ENCODE measurements at places on chromosomes 6 and 20. TPM values are rescaled to one million over a fixed set of nuclear protein-coding genes. Genes with fewer than 3 reads are reported as not detected.

- H3K27ac ChIP-seq: peak overlapping the region; percentile 76
- H3K27me3 ChIP-seq: peaks cover 29% of the 10 kb centered on the region
- no peaks in the 10 kb centered on the region for H3K36me3 ChIP-seq
- H3K4me1 ChIP-seq: peaks cover 6% of the 10 kb centered on the region
- peak; percentile 16 for DNase-seq
Measured at GRCh38 chr6:131948692-131949619, 2.2 kb downstream of the CCN2 start.

- no peak overlapping the region for H3K4me3 ChIP-seq
- no peaks in the 10 kb centered on the region for H3K4me1 ChIP-seq
- H3K27me3 ChIP-seq: no peaks in the 10 kb centered on the region
- no peaks in the 10 kb centered on the region for H3K36me3 ChIP-seq
- H3K27ac ChIP-seq: no peak overlapping the region
Measured at GRCh38 chr6:32203426-32204267, 11.2 kb upstream of the GPSM3 start.

- H3K27ac ChIP-seq: no peak overlapping the region
- no peaks in the 10 kb centered on the region for H3K27me3 ChIP-seq
- peaks cover 32% of the 10 kb centered on the region for H3K4me1 ChIP-seq
- no peaks in the 10 kb centered on the region for H3K36me3 ChIP-seq
- H3K4me3 ChIP-seq: no peak overlapping the region
- DNase-seq: no peak
Measured at GRCh38 chr6:6697620-6698019, 109.1 kb downstream of the LY86 start.

- no peak overlapping the region for H3K4me3 ChIP-seq
- no peaks in the 10 kb centered on the region for H3K36me3 ChIP-seq
- no peak overlapping the region for H3K27ac ChIP-seq
- peaks cover 17% of the 10 kb centered on the region for H3K27me3 ChIP-seq
Measured at GRCh38 chr6:168148231-168148849, 69.3 kb upstream of the FRMD1 start.

DNA sequence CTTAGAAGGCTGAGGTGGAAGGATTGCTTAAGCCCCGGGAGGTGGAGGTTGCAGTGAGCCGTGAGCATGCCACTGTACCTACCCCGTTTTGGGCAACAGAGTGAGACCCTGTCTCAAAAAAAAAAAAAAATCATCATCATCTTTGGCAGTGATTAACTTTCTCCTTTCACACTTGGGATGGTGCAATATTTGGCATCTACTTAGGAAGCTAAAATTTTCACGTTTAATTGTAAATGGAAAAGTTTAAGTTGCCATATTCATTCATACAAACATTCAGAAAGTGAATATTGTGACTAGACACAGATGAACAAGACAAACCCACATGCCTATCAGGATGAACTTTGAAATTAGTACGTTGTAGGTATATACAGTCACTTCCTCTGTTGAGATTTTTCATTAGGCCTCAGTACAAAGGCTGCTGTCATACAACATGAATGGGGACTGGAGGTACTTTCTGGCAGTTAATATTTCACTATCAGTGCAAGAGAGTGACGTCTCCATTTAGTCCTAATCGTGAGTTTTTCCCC, 10.3 kb downstream of the TOP1 start:
- H3K27ac ChIP-seq: no peak overlapping the region
- no peaks in the 10 kb centered on the region for H3K27me3 ChIP-seq
- H3K4me1 ChIP-seq: peaks cover 30% of the 10 kb centered on the region
- H3K4me3 ChIP-seq: no peak overlapping the region
- no peaks in the 10 kb centered on the region for H3K36me3 ChIP-seq

GRCh38 chr6:5786969-5787720, 219.6 kb downstream of the NRN1 start:
- H3K4me3 ChIP-seq: no peak overlapping the region
- no peaks in the 10 kb centered on the region for H3K27me3 ChIP-seq
- peaks cover 6% of the 10 kb centered on the region for H3K4me1 ChIP-seq

- H3K36me3 ChIP-seq: no peaks in the 10 kb centered on the region
- peaks cover 4% of the 10 kb centered on the region for H3K4me1 ChIP-seq
- no peaks in the 10 kb centered on the region for H3K27me3 ChIP-seq
Measured at GRCh38 chr6:14393910-14394309, 276.3 kb downstream of the CD83 start.

Gene LYRM4
- total RNA-seq: 13.7 TPM

GRCh38 chr6:121395736-121396135, 39.7 kb upstream of the GJA1 start:
- no peaks in the 10 kb centered on the region for H3K27me3 ChIP-seq
- no peak overlapping the region for H3K27ac ChIP-seq
- DNase-seq: no peak
- H3K36me3 ChIP-seq: no peaks in the 10 kb centered on the region
- H3K4me1 ChIP-seq: no peaks in the 10 kb centered on the region
- H3K4me3 ChIP-seq: no peak overlapping the region

DNA sequence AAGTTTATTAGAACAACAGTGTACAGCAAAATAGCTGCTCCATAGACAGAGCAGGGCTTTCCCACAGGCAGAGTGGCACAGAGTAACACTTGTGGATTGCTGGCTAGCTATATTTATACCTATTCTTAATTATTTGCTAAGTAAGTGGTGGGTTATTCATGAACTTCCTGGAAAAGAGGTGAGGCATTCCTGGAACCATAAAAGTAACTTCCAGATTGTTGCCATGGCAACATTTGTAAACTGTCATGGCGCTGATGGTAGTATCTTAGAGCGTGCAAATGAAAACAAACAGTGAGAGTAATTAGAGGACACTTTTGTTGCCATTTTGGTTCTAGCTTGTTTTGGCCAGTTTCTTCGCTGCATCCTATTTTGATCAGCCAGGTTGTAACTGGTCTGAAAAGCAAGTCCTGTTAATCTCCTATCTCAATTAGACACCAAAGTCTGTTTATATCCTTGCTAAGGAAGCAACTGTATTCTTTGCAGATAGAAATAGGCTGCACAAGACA, 23.9 kb downstream of the DEFB114 start:
- no peak overlapping the region for H3K4me3 ChIP-seq
- no peaks in the 10 kb centered on the region for H3K4me1 ChIP-seq
- H3K36me3 ChIP-seq: no peaks in the 10 kb centered on the region
- no peak overlapping the region for H3K27ac ChIP-seq
- no peak for DNase-seq

Gene HTR1B
- not detected for total RNA-seq

- no peak for DNase-seq
- no peaks in the 10 kb centered on the region for H3K36me3 ChIP-seq
- H3K27ac ChIP-seq: no peak overlapping the region
Measured at GRCh38 chr6:42162812-42163211, 10.4 kb upstream of the GUCA1A start.

Gene ADISSP
- 16.4 TPM for total RNA-seq

- no peaks in the 10 kb centered on the region for H3K4me1 ChIP-seq
- H3K27ac ChIP-seq: no peak overlapping the region
- no peak overlapping the region for H3K4me3 ChIP-seq
- peaks cover 20% of the 10 kb centered on the region for H3K36me3 ChIP-seq
- DNase-seq: no peak
- H3K27me3 ChIP-seq: no peaks in the 10 kb centered on the region
Measured at GRCh38 chr6:104829183-104829958, 30.3 kb downstream of the HACE1 start.

DNA sequence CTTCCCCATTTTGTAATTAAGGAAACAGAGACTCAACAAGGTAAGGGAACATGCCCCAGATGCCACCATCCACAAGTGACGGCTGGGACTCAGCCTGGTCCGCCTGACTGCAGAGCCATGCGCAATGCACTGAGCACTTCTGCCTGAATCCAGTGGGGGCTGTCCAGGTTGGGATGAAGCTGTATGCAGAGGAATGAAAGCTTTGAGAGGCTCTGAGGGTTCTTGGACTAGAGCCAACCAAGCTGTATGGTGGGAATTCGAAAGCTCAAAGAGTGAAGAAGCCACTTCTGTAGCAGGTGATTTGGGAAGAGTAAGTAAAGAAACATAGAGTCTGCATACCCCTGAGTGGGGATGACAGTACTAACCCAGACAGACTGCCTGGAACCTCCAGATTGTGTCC, 127.6 kb upstream of the AKAP12 start:
- no peak for DNase-seq
- no peak overlapping the region for H3K27ac ChIP-seq
- H3K4me3 ChIP-seq: no peak overlapping the region
- H3K36me3 ChIP-seq: no peaks in the 10 kb centered on the region
- no peaks in the 10 kb centered on the region for H3K4me1 ChIP-seq

- no peak overlapping the region for H3K4me3 ChIP-seq
- H3K27me3 ChIP-seq: no peaks in the 10 kb centered on the region
- H3K4me1 ChIP-seq: no peaks in the 10 kb centered on the region
- no peak for DNase-seq
- no peak overlapping the region for H3K27ac ChIP-seq
Measured at GRCh38 chr6:162512744-162513143, 214.8 kb downstream of the PRKN start.

- no peak for DNase-seq
- no peak overlapping the region for H3K27ac ChIP-seq
- no peaks in the 10 kb centered on the region for H3K36me3 ChIP-seq
Measured at GRCh38 chr6:143528164-143528811, 16.8 kb upstream of the FUCA2 start.

DNA sequence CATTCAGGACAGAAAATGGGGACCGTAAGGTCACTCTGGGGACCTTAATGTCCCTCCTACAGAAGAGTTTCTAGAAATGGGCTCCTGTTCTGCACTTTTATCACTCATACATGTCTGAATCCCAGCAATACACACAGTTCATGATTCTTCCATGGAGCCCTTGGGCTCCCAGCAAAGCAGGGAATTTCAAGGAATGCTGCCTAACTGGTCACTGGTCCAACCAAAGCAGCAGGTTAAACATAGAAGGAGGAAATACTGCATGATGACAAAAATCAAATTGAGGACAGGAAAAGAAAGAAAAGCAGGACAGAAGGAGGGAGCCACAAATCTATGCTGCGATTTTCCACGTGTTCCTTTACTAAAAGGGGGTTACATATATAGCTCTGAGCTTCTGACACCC, 300.2 kb downstream of the PTPRT start:
- no peak for DNase-seq
- no peak overlapping the region for H3K4me3 ChIP-seq
- no peaks in the 10 kb centered on the region for H3K36me3 ChIP-seq
- H3K27ac ChIP-seq: no peak overlapping the region
- H3K4me1 ChIP-seq: no peaks in the 10 kb centered on the region
- H3K27me3 ChIP-seq: no peaks in the 10 kb centered on the region

- H3K36me3 ChIP-seq: no peaks in the 10 kb centered on the region
- H3K4me3 ChIP-seq: no peak overlapping the region
- H3K27me3 ChIP-seq: no peaks in the 10 kb centered on the region
- DNase-seq: no peak
- no peaks in the 10 kb centered on the region for H3K4me1 ChIP-seq
- H3K27ac ChIP-seq: no peak overlapping the region
Measured at GRCh38 chr6:82772851-82773717, 292.6 kb downstream of the UBE3D start.

- H3K4me3 ChIP-seq: no peak overlapping the region
- H3K4me1 ChIP-seq: no peaks in the 10 kb centered on the region
- no peak for DNase-seq
- H3K27me3 ChIP-seq: peaks cover 2% of the 10 kb centered on the region
- H3K36me3 ChIP-seq: no peaks in the 10 kb centered on the region
Measured at GRCh38 chr20:31505903-31506302, 8.3 kb upstream of the HM13 start.

GRCh38 chr6:95408111-95408510, 169.2 kb upstream of the MANEA start:
- no peaks in the 10 kb centered on the region for H3K36me3 ChIP-seq
- no peak overlapping the region for H3K27ac ChIP-seq
- H3K4me1 ChIP-seq: no peaks in the 10 kb centered on the region
- H3K27me3 ChIP-seq: no peaks in the 10 kb centered on the region
- no peak overlapping the region for H3K4me3 ChIP-seq

Gene BTN2A1
- total RNA-seq: 9.7 TPM

DNA sequence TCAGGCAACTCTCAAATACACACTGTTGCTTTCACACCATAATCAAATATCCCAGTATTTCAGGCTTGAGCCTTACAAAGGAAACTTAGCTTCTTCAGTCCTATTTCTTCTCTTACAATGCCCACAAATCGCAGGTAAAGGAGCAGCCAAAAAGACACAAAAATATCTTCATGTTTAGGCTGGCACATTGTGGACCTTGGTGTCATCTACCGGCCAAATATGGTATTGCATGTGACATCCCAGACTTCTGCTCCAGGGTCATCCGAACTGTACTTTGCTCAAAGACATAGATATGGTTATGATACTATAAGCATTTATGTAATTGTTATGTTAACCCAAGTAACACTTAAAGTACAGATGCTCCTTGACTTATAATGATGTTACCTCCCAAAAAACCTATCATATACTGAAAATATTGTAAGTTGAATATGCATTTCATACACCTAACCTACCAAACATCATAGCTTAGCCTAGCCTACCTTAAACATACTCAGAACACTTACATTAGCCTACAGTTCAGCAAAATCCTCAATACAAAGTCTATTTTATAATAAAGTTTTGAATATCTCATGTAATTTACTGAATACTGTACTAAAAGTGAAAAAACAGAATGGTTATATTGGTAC, 4.6 kb downstream of the OR2H2 start:
- no peaks in the 10 kb centered on the region for H3K4me1 ChIP-seq
- no peak overlapping the region for H3K27ac ChIP-seq
- no peaks in the 10 kb centered on the region for H3K36me3 ChIP-seq
- no peak overlapping the region for H3K4me3 ChIP-seq
- peak; percentile 7 for DNase-seq

Gene MACROD2
- total RNA-seq: 1.8 TPM

All from gastrocnemius medialis (tissue), 4 donors.